ENCODE measurements at places on chromosomes 4 and X.

- DNase-seq, result no peak
Measured at GRCh38 chr4:114116861-114117260, 137.4 kb upstream of the ARSJ start.

DNA sequence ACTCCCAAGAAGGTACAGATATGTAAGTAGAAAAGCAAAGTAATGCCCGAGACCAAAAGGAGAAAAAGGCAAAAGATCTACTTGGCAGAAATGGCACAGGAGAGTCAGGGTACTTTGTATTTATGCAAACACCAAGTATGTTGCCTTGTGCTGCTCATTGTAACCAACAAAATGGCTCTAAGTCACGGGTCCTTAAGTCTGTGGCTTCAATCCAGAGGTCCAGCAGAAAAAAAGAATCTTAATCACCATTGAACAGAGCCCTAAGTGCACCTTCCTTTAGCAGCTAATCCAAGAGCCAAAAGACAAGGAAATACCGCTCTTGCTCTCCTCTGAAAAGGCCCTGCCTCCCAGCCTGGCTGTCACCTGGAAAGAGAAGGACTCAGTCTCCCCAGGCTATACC, 324.9 kb upstream of the PPARGC1A start:
- no peak for DNase-seq

GRCh38 chrX:44012484-44013096, 39.4 kb upstream of the NDP start:
- peak; percentile 86 for DNase-seq

DNA sequence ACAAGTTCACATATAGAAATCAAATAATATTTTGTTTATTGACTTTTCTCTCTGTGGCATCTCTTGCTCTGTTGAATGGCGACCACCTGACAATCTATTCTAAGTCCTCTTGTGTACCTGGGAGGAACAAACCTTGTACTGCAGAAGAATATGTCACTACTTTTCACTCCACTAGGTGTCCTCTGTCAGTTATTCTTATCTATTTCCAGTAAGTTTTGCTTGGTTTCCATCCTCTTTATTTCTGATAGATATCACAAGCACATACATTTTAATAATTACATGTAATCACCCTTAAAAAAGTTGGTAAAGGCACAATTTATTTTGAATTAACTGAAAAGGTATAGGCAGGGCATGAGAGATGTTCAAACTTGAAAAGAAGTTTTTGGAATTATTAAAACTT, 238.4 kb downstream of the SNCA start:
- DNase-seq, result no peak

GRCh38 chr4:94577136-94577535, 125.4 kb downstream of the PDLIM5 start:
- DNase-seq, result peak; percentile 66

DNA sequence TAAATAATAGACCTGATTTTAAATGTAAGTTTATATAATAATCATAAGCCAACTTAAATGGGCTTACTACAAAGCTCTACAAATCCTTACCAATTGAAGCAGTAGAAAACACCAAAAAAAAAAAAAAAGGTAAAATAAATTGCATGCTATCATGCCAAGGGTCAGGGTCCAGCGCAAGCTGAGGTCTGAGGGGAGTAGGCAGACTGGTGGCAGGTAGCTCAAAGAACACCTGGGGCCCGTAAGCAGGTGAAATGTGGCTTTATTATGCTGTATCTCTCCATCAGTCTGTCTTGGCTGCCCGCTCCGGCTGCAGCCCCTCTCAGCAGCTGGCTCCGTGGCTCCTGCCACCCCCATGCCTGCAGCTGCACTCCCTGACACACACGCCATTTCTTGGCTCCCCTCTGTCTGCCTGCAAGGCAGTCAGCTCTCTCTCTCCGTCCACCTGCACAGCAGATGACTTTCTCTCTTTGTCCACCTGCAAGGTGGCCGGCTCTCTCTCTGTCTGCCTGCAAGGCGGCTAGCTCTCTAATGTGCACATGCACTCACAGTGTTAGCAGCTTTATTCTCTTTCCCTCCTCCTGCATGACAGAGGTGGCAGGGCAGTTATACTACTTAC, 209.4 kb upstream of the UGT8 start:
- no peak for DNase-seq

GRCh38 chrX:39983715-39984114, 114.0 kb downstream of the BCOR start:
- DNase-seq, result peak; percentile 25

GRCh38 chrX:49188468-49189076, 2.4 kb upstream of the PRICKLE3 start:
- no peak for DNase-seq

- DNase-seq, result no peak
Measured at GRCh38 chr4:48366611-48367010, 25.3 kb downstream of the SLAIN2 start.

DNA sequence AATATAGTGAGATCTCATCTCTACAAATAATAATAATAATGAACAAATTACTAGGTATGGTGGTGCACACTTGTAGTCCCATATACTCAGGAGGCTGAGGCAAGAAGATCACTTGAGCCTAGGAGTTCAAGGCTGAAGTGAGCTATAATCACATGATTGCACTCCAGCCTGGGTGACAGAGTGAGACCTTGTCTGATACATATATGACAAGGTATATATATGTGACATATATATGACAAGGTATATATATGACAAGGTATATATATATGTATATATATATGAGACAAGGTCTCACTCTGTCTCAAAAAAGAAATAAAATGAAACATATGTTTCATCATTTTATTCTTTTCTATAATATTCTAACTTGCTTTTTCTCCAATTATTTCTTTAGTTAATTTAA, 278.1 kb upstream of the TET2 start:
- DNase-seq, result no peak

GRCh38 chr4:61379406-61379805, 179.3 kb downstream of the ADGRL3 start:
- DNase-seq, result no peak

DNA sequence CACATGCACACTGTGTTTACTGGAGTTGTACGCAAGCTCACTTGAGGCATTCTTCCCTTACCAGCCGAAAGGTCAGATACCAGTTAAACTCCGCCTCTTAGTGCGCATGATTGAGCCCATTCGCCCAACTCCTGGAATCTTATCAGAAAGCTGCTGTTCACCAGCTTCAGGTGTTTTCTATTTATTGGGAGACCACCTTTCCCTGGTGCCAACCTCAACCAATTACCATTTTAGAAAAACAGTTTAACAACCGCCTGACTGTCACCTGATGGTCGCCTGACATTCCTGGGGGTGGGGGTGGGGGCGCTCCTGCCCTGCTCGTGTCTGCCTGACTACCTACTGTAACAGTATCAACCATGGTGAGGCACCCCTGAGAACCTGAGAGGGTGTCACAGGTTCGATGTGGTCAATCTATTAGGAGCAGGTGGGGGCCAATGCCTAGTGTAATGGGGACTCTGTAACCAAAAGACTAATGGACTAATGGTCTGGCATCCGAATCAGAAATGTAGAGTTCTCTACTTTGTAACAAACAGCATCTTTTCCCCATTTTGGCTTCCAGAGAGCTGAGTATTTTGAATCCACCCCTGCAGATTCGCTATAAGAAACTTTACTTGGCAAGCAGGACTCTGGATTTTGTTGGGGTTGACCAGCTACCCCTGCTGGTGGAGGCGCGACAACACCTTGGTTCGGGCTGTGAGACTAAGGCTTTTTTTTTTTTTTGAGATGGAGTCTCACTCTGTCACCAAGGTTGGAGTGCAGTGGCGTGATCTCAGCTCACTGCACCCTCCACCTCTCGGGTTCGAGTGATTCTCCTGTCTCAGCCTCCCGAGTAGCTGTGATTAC, 58.2 kb upstream of the ZNF157 start:
- peak; percentile 65 for DNase-seq

DNA sequence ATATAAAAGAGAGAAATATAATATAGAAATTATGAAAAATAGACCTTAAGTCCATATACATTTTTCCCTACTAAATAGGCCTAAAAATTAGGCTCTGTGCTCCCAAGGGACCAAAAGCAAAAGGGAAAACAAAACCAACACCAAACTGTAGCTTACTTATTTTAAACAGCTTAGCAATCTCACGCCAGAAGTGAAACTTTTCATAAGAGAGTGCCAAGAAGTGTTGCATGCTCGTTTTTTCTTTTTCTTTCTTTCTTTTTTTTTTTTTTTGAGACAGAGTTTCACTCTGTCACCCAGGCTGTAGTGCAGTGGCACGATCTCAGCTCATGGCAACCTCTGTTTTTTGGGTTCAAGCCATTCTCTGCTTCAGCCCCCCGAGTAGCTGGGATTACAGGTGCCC, 250.4 kb downstream of the TMA16 start:
- DNase-seq, result no peak

DNA sequence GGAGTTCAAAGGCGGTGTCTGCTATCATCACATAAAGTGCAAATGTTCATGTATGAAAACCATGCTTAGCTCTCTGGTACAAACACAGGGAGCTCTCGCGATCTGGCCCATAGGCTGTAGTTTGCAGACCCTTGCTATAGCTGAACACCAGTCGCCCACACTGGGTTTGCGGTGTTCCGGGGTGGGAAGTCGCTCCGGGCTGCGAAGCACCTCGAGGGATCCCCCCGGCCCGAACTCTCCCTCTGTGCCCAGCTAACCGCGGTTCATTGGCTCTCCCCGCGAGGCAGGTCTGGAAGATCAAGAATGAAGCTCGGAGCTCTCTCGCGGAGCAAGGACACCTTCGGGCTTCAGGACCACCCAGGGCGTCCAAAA, 341 bp upstream of the PRPS2 start:
- no peak for DNase-seq

DNA sequence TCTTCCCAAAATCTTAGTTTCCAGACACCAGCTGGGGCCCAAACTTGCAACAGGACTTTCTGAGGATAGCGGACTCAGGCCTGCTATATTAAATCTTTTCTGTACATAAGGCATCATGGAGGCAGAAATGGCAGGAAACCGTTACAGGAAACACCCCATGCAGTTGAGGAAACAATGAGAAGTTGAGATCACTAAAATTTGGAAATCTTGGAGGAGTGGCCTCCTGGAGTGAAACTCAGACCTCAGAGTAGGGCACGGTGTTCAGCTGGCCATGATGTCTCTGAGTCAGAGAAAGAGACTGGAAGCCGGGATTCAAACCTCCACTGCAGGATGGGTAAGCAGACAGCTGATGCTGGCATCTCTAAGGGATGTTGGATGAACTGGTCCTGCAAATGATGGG, 372.6 kb upstream of the CTSO start:
- DNase-seq, result no peak

DNA sequence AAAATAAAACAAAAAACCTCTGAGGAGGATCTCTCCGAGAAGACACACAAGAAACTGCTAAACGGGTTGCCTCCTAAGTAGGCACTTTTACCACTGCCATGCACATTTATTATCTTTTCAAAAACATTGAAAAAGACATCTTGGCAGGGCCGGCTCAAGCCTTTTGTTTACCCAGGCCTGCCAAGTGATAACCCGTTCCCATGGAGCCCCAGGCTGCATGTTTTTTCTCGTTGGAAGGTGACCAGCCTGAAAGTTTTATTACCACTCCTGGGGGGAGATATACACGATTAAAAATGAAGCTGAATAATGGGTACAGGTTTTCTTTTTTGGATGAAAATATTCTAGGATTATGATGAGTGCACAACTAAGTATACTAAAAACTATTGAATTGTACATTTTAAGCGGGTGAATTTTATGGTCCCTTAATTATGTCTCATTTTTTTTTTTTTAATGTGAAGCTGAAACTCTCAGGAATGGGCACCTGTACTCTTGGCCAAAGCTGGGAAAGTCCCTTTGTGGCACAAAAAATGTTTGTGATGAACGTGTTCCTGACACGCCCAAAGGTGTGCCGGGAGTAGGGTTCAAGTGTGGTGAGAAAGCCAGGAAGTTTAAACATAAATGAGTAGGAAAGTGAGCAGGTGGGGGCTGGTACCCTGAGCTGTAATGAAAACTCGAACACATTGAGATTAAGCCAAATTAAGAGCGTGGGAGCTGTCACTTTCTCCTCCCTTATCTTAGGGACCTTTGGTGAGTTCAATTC, 1.5 kb upstream of the MAP7D2 start:
- DNase-seq, result no peak

DNA sequence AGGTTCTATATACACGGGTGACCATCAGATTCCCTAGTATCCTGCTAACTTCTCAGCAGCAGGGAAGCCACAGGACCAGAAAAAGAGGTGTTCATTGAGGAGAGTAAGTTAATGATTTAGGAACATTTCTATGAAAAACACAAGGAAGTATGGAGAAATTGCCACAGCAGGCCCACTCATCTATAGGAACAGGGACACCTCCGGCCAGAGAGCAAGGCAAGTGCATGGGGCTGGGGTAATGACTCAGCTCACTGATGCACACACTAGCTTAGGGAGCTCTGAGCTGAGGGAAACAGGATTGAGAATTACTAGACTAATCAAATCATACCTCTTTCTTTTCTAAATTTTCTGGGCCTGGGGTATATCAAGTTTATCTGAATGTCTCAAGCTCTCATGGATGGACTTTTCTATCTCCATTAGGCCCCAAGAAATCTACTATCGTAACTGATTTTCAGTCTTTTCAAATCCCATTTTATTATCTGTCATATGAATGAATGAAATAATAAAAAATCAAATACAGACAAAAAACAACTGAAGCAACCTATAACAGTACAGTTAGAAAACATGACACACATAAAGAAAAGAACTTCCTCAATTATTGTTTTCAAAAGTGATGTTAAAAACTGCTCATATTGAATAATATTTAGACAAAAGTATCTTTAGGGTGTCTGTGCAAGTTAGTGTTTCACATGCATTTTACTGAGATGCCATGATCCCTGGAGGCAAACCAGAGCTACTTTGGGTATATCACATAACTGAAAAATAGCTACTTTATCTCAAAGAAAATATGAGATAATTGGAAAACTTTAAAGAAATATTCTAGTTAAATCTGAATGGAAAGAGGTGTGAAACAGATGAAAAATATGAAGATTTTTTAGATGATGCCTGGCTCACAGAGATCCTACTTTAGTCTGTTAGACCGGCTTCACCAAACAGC, 89.8 kb downstream of the FBXO8 start:
- no peak for DNase-seq

DNA sequence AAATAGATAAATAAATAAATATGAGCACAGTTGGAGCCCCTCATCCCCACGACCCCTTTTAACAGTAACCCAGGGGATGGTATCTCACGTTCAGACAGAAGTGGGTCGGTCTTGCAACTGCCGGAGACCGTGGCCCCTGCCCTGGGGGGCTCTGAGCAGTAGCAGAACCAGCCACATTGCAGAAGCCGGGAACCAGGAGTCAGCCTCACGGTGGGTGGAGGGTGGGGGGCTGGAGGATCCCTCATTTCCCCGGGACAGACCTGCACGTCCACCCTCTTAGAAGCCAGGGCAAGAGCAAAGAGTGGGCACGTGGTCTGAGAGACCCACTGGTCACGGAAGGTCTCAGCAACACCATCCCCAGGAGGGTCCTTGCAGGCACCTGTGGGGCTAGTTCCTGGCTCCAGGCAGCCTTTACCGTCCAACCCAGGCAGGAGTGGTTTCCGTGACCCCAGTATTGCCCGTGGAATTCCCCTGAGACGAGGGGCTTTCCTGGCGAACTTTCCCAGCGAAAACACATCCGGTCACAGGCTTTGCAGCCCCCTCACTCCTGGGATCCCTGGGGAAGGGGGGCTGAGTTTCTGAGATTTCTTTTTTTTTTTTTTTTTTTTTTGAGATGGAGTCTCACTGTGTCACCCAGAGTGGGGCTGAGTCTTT, 8.8 kb upstream of the IL3RA start:
- no peak for DNase-seq

GRCh38 chrX:38112566-38112965, 106.2 kb downstream of the SYTL5 start:
- no peak for DNase-seq

GRCh38 chr4:7892212-7893019, 47.2 kb downstream of the AFAP1 start:
- DNase-seq, result peak; percentile 72

GRCh38 chrX:21379991-21380390, 5.8 kb downstream of the CNKSR2 start:
- DNase-seq, result no peak

Measured in fibroblast of skin of back (primary cell).